NCI-H1694 (cell line): ENCODE measurements at places on chromosomes 16 and 17.

DNA sequence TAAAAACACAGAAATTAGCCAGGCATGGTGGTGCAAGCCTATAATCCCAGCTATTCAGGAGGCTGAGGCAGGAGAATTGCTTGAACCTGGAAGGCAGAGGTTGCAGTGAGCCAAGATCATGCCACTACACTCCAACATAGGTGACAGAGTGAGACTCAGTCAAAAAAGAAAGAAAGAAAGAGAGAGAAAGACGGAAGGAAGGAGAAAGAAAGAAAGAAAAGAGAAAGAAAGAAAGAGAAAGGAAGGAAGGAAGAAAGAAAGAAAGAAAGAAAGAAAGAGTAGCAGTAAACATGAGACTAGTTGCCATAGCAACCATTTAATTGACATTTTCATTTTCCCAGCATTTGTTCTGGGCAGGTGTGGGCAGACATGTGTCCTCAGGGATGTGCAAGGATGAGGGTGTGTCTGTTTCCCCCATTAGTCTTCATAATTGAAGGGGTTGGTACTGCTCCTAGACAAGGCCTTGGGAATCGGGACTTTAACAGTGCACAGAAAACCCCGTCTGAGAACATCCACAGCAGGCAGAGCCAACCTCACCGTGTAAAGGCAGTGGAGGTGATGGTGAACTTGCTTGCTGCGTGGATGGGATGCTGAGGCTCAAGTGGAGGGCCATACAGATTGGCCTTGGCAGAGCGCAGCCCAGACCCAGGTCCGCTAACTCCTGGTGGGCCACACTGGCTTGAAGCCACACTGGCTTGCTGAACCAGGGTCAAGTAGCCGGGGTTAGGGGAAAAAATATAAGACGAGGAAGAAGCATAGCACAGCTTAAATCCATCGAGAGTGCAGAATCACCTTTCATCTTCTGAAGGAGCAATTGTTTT lies 35.2 kb upstream of the KIFC3 start:
- DNase-seq: no peak

GRCh38 chr17:39652587-39653315 lies 12.4 kb upstream of the TCAP start:
- DNase-seq: no peak

DNA sequence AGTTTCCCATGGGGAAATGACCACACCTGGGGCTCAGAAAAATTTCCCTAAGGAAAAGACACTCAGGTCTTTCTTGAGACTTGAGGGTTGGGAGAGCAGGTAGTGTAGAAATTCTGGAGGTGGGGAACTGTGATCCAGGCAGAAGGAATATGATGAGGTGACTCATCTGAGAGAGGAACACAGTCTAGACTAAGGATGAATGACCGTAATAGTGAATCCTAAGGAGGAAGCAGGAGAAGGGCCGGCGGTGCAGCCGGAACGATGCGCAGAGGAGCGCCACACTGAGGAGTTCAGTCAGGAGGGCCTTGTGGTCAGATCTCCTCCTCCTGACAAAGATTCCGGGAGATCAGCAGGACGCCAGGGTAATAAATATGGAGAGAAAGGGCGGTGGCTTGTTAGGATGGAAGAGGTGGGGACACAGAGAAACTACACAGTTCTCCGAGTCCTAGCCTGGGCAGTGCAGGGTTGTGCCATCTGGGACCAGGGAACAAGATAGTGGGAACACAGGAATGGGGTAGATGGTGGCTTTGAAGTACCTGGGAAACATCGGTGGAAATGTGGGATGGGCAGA lies 135.6 kb downstream of the PARN start:
- DNase-seq: no peak

GRCh38 chr16:10988164-10988803 lies 43.9 kb downstream of the CLEC16A start:
- DNase-seq: no peak

DNA sequence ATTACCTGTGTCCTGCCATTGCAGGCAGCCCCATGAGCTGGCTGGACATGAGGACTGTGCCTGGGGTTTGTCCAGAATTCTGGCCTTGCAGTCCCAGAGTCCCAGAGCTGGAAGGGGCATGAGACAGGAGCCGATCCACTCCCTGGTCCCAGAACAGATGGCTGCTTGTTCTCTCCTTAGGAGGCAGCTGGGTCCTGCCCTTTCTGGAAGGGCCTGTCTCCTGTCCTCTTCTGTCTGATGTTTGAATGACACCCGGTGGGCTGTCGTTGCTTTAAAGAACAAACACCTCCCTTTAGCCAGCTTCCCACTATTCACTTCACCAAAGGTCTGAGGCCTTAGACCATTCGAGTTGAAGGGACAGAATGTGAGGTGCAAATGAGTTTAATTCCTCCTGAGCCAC lies 63.8 kb downstream of the RAP1GAP2 start:
- peak; percentile 23 for DNase-seq

GRCh38 chr17:50947782-50948543 lies 81.8 kb upstream of the TOB1 start:
- no peak for DNase-seq

DNA sequence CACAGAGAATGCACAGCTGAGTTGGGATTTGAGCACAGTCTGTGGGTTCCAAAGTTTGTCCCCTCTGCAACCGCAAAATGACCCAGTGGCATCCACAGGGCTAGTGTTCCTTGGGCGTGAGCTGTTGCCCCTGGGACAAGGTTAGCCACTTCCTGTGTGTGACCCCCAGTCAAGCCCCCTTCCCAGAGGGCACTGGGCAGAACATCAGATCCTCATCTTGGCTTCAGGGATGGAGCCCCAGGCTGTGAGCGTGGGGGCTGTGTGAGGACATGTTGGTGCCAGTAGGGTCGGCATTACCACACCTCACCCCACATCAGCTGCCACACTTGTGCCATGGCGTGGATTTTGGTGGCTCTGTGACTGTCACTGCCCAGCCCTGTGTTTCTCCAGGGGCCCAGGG lies 55.3 kb downstream of the USP22 start:
- DNase-seq: no peak

- no peak for DNase-seq
Measured at GRCh38 chr16:89026121-89026612, 49.2 kb upstream of the CBFA2T3 start.

DNA sequence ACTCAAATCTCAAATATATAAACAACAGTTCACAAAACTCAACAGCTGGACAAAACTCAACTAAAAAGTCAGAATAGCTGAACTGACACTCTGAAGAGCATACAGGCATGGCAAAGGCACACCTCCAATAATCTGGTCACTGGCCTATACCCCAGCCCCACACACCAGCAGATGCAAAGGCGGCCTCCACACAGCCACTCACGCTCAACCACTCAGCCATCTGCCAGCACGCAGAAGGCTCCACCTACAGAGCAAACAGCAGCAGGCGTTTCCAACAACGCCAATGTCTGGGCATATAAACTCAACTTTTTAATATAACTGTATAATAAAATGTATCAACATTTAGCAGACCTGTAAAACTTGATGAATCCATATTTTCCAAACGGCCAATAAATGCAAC lies 17.2 kb downstream of the USP7 start:
- peak; percentile 26 for DNase-seq

- no peak for DNase-seq
Measured at GRCh38 chr16:87369117-87369765, 14.3 kb downstream of the FBXO31 start.

DNA sequence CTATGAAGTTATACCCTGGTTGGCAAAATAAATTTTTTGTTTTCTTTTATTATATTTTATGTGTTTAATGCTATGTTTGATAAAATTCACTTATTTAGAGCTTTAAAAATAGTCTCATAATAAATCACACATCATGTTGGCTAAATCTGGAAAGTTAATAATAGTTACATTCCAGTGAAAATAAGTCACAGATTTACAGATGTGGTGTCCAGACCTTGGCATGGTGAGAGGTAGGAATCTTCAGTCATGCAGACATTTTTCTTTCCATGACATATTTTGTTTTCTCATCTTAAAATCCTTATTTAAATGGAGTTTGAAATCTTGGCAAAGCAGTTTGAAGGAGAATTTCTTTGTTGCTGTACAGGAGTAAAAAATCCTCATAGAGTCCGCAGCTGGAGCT lies 48.1 kb upstream of the GOSR1 start:
- no peak for DNase-seq

GRCh38 chr17:64420143-64420670 lies 28.7 kb upstream of the MILR1 start:
- DNase-seq: peak; percentile 70

- no peak for DNase-seq
Measured at GRCh38 chr16:56667581-56668571, at the start of gene MT1G. TSS of gene MT1G (minus strand) at chr16:56668065. CDS start at chr16:56667993, 72 bp downstream.

DNA sequence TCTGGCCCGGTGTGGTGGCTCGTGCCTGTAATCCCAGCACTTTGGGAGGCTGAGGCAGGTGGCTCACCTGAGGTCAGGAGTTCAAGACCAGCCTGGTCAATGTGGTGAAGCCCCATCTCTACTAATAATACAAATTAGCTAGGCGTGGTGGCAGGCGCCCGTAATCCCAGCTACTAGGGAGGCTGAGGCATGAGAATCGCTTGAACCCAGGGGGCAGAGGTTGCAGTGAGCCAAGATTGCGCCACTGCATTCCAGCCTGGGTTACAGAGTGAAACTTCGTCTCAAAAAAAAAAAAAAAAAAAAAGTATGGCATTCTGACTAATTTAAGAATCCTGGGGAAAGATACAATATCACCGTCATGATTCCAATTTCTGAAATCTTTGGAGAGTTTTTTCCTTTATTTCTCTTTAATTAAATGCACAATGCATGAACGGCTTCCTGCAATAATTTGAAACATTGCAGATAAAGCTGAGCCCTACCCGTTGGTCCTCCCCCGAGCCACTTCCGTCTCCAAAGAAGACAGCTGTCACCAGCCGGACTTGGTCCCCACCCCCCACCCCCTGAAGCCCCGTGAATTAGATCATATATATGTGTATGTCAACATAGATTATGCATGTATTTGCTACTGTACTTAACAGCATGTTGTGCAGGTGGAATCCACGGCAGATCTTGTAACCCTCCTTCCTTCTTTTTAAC lies 142.6 kb upstream of the PLCG2 start:
- no peak for DNase-seq

GRCh38 chr16:727291-727977 lies 528 bp downstream of the HAGHL start:
- DNase-seq: no peak

DNA sequence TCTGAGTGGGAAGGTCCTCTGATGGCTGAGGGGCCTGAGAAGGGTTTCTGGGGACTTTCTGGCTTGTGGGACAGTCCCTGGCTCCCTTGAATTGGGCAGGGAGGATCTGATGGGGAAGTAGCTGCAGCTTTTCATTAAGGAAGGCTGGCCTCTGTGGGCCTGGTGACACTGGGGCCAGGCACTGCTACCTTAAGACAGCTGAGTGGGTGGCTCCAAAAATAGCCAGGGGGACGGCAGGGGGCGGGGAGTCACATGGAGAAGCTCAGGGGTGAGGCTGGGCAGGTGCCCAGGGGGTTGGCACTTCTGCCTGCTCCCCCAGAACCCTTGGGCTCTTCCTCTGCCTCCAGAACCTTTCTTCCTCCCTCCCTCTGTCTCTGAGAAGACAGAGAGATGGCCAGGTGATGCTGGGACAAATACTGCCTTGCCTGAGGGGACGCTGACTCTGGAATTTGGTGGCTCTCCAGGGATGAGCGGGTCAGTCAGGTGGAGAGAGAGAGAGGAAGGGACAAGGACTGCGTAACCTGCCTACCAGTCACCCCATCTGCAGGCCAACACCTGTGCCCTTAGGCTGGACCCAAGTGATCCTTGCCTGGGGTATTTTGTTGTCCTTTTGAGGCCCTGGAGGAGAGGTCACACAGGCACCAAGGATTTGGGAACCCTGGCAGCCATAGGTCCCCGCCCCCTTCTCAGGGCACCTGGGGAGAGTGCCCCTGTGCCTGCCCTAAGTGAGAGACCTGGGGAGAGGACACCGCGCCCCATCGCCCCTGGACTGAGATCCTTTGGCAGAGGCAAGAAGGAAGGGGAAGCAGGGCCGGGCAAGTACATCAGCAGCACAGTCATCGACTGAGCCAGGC lies 1.7 kb upstream of the SGCA start:
- no peak for DNase-seq

DNA sequence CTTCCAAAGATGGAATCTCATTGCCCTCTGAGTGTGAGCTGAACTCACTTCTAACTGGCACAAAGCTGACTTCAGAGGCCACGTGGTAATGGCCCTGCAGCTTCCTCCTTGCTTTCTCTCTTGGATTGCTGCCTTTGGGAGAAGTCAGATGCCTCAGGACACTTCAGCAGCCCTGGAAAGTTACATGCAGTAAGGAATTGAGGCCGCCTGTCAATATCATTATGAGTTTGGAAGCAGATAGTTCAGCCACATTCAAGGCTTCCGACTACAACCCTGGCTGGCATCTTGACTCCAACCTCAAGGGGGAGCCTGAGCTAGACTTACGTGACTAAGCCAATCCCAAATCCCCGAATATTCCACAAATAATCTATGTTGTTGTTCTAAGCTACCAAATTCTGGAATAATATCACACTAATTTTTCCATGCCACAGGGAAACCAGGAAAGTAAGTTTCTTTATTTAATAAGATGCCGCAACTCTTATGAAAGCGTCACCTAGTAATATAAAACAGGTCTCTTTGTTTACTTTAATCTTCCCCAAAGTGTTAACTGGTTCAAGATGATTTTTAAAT lies 13.6 kb downstream of the CEP20 start:
- DNase-seq: peak; percentile 54

DNA sequence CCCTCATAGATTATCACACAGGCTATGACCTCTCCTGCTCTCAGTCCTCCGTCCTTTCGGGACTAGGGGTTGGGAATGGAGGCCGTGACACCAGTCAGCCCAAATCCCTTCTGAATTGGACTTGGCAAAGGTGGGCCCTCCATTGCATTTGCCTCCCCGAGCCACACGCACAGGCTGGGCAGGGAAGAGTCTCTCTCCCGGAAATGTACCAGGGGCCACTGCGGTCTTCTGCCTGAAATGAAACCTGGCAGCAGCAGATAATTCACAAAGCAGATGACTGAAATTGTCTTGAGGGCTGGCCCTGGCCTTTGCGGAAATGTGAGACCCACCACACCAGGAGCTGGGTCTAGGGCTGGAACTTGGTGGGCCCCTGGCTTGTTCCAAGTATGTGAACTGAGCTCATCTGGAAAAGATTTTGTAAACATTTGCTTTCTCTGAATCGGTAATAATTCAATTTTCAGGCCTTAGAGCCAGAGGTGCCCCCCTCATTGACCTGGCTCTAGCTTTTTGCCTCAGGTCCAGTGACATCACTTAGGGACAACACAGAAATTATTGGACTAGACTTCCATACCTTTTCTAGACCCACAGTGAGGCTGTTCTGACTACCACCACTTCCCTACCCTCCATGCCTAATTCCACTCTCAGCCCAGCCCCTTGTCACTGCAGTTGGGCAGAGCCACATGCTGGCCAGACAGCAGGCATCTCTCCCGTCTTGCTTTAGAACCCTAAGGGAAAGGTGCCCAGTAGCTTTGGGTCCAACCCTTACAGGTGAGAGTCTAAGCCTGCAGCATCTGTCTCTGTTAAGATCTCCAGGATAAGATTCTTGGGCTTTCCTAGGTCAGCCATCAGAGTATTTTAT lies 75.2 kb downstream of the CCDC182 start:
- DNase-seq: no peak
